Naive thymus-derived CD8-positive, alpha-beta T cell (primary cell): ENCODE measurements at places on chromosomes 1 and 21. TPM values are rescaled to one million over a fixed set of nuclear protein-coding genes. Genes with fewer than 3 reads are reported as not detected.
A peak's percentile ranks its signal among the peaks of the same experiment; 100 is the strongest.

DNA sequence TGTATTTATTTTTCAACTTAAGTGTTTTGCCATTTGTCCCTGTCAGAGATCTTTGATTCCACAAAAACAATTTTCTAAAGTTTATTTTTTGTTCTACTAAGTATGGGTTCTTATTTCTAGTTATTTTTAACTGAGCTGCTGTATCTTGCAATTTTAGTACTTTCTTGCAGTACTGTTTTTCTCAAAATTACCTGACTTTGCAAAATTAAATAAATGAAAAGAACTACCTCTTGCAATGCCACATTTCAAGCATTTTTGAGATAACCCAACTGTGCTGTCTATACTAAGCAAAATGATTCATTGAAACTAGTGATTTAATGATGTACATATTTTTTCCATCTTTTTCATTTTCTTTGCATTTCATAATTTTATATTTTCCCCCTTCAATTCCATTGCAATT, 71.5 kb upstream of the ADGRL2 start:
- H3K4me1 ChIP-seq = no peaks in the 10 kb centered on the region
- no peak for DNase-seq
- H3K27ac ChIP-seq = no peak overlapping the region
- no peak overlapping the region for H3K4me3 ChIP-seq
- H3K27me3 ChIP-seq = no peaks in the 10 kb centered on the region

Gene RBBP4
- 231 TPM for polyA plus RNA-seq

GRCh38 chr1:205335692-205336091, 14.1 kb upstream of the NUAK2 start:
- H3K36me3 ChIP-seq = no peaks in the 10 kb centered on the region
- H3K4me3 ChIP-seq = no peak overlapping the region
- H3K27me3 ChIP-seq = no peaks in the 10 kb centered on the region
- no peak overlapping the region for H3K27ac ChIP-seq
- H3K4me1 ChIP-seq = peaks cover 5% of the 10 kb centered on the region

GRCh38 chr1:162696286-162696862, 64.1 kb downstream of the DDR2 start:
- no peak for DNase-seq
- no peaks in the 10 kb centered on the region for H3K36me3 ChIP-seq
- no peaks in the 10 kb centered on the region for H3K4me1 ChIP-seq
- H3K4me3 ChIP-seq = no peak overlapping the region
- no peaks in the 10 kb centered on the region for H3K27me3 ChIP-seq

GRCh38 chr1:230314142-230314470, 112.0 kb downstream of the PGBD5 start:
- no peaks in the 10 kb centered on the region for H3K36me3 ChIP-seq
- H3K27me3 ChIP-seq = no peaks in the 10 kb centered on the region
- DNase-seq = no peak
- H3K4me3 ChIP-seq = no peak overlapping the region

Gene MYOC
- not detected for polyA plus RNA-seq

- H3K36me3 ChIP-seq = no peaks in the 10 kb centered on the region
- H3K27me3 ChIP-seq = no peaks in the 10 kb centered on the region
- H3K4me1 ChIP-seq = peaks cover 21% of the 10 kb centered on the region
- H3K27ac ChIP-seq = peak overlapping the region; percentile 91
- no peak for DNase-seq
These were observed 4.2 kb upstream of the IBA57 start for GRCh38 chr1:228161362-228161761.

DNA sequence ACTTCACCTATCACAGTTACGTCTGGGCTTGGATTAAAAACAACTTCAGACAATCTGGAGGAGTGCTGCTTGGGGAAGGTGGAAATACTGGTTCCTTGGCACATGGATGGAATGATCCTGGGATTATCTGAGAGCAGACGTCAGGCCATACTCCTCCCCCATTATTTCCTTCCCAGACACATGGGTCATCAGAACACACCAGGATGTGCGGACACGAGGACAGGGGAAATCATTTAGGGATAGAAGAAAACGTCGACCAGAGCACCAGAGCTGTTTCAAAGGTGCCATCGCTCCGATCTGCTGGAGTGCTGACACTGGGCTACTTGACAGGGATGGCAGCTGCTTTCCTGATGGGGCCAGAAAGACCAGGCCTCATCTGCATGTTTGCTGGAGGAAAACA, 31.8 kb upstream of the ANGPTL7 start:
- H3K27me3 ChIP-seq = no peaks in the 10 kb centered on the region
- H3K4me3 ChIP-seq = no peak overlapping the region
- peaks cover 79% of the 10 kb centered on the region for H3K36me3 ChIP-seq
- no peaks in the 10 kb centered on the region for H3K4me1 ChIP-seq
- no peak overlapping the region for H3K27ac ChIP-seq

DNA sequence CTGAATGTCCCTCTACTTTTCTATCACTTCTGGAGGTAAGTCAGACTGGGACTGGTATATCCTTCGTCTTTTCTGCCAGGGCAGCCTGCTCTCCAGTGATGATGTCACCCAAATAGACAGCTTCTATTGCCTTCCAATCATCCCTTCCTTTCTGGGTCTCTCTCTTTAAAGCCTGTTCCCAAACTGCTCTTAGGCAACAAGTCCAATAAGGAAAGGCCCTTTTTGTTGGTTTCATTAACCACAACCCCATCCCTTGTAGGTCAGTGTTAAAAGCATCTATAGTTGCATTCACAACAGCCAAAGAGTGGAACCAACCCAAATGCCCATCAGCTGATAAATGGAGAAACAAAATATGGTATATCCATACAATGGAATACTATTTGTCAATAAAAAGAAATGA, 114.4 kb downstream of the CNIH3 start:
- no peaks in the 10 kb centered on the region for H3K27me3 ChIP-seq
- no peak for DNase-seq
- peaks cover 12% of the 10 kb centered on the region for H3K4me1 ChIP-seq
- H3K36me3 ChIP-seq = no peaks in the 10 kb centered on the region

- H3K27me3 ChIP-seq = peaks cover 32% of the 10 kb centered on the region
- no peak overlapping the region for H3K4me3 ChIP-seq
- no peaks in the 10 kb centered on the region for H3K36me3 ChIP-seq
- DNase-seq = no peak
- H3K4me1 ChIP-seq = peaks cover 1% of the 10 kb centered on the region
These were observed 1.8 kb downstream of the VWA1 start for GRCh38 chr1:1437033-1437903.
